ENCODE measurements at places on chromosomes 12 and 14.

GRCh38 chr12:54029529-54030441 is 1.5 kb downstream of the HOXC6 start:
- DNase-seq = no peak

DNA sequence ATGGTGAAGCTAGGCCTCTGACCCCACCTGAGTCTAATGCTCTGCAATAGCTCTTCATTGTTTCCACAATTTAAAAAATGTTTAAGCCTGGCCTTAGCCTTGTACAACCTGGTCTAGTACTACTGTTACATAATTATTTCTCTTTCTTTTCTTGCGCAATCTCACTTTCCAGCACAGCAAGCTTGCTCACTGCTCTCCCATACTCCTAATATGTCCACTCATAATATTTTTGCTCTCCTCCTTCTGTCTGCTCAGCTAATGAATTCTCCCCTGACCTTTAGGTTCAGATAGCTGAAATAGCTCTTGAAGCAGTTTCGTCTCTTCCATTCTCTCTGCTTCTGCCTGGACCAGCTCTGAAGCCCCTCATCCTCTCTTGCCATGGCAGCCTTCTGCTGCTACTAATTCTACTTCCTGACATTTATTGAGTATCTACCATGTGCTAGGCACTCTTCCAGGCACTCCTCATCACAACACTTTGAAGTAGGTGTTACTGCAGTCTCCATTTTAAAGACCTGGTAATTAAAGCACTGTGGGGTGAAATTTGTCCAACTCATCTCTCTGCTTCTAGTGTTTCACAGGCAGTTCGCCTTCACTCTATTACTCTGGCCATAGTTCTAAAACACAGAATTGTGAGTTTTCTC is 2.8 kb upstream of the SLC48A1 start:
- peak; percentile 74 for DNase-seq

- no peak for DNase-seq
These were observed 51.7 kb upstream of the FERMT2 start for GRCh38 chr14:53002576-53002975.

DNA sequence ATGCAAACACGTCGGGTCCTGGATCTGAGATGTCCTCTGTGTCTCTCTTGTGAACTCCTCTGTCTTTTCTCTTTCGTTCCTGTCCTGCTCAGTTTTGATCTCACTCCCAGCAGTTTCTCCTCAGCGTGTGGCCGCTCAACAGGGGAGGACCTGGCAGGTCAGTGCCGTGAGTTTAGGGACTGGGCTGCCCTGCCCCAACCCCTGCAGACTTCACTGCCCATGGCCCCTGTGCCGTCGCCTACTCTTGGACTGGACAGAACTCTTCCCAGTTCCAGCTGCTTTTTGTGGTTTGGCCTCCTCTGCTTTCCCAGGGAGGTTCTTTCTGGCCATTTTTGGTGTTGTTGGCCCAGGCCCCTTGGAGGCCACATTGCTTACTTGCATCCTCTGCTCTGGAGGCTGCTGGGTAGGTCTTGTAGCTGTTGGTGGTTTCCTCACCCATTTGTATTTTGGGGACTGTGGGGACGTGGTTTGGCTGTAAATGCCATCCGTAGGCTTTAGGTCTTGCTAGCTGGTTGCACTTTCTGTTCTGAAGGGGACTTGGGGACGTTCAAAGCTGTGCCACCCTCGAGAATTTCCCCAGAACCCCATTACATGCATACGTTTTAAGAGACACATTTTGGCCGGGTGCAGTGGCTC is 20.0 kb upstream of the DNAH10 start:
- no peak for DNase-seq

DNA sequence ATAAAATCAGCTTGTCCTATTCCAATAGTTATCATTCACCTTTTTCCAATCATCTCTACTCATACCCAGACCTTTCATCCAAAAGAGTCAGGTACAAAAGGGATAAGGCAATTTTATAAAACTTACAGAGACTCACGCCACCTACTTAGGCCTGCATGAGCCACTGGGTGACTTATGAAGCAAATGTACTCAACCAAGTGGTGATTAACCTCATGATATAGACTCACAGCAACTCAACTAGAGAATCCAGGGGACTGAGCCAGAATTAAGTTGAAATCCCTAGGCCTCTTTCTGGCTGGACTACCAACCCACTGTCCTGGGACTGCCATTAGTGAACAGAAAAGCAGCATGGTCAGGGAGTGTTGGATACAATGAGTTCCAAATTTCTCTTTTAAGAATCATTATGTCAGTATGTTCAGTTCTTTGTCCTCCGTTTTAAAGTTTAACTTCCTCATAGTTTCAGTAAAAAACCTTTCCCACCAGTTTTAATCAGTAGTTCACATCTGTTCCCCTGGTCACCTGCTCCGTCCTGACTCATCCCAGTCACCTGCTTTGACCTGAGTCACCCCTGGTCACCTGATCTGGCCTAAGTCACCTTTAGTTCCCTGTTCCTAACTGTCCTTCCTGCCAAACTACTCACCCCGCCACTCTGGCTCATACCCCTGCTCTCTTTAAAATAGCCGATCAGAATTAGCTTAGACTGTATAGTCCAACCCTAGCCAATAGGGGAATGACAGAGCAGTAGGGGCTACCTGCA is 36.8 kb downstream of the SPTSSA start:
- no peak for DNase-seq
